ENCODE measurements at places on chromosomes 12 and 14.

- DNase-seq, result no peak
These were observed 56.9 kb downstream of the TESC start for GRCh38 chr12:117042171-117042842.

- no peak for DNase-seq
These were observed 22.1 kb downstream of the DMAC2L start for GRCh38 chr14:50334211-50334610.

DNA sequence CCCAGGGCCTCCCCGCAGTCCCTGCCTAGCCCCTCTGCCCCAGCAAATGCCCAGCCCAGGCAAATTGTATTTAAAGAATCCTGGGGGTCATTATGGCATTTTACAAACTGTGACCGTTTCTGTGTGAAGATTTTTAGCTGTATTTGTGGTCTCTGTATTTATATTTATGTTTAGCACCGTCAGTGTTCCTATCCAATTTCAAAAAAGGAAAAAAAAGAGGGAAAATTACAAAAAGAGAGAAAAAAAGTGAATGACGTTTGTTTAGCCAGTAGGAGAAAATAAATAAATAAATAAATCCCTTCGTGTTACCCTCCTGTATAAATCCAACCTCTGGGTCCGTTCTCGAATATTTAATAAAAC lies 2.2 kb downstream of the HOXC6 start:
- no peak for DNase-seq

- no peak for DNase-seq
These were observed 98.8 kb downstream of the DACT1 start for GRCh38 chr14:58736606-58737005.

GRCh38 chr14:72599579-72600470 lies 294.1 kb downstream of the DPF3 start:
- DNase-seq, result no peak

DNA sequence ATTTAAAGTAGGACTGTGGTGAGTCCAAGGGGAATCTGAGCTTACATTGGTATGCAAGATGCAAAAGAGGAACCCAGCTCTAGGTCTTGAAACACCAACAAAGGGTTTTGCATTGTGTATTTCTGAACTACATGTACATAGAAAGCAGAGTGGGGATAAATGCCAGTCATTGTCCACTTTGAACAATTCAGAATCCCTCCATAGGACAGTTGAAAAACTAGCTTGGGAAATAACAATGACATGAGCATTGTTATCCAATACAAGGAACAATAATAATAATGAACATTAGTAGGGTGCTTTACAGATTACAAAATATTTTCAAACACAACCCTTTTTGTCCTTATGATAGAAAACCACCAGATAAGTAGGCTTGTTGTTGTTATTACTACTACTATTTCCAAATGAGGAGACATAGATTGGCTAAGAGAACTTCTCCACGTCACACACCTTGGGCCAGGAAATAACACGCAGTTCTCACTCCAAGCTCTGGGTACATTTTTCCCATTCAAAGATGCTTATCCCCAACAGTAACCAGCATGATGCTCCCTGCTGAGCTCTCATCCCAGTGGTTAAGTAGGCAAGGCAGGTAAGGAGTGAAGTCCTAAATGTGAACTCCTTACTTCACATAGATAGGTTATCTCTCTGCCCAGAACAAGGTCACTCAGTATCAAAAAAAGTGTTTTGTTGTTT lies 51.7 kb upstream of the RASSF8 start:
- no peak for DNase-seq

DNA sequence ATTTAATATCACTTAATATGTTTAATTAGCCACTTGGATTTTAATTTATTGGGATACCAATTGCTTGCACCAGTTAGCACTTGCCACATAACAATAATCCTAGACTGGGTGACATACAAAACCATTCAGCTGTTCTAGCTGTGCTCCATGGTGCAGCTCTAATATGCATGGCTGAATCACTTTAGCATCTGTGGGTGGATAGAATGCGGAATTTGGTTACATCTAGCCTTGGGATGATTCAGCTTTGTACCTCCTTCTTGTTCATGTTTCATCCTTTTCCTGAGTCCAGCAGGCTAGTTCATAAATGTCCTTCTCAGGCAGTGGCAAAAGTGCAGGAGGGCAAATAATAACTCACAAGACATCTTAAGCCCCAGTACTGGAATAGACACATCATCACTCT lies 1263.0 kb downstream of the LRFN5 start:
- no peak for DNase-seq

- DNase-seq, result no peak
These were observed 37.7 kb downstream of the CCDC177 start for GRCh38 chr14:69536971-69537370.

DNA sequence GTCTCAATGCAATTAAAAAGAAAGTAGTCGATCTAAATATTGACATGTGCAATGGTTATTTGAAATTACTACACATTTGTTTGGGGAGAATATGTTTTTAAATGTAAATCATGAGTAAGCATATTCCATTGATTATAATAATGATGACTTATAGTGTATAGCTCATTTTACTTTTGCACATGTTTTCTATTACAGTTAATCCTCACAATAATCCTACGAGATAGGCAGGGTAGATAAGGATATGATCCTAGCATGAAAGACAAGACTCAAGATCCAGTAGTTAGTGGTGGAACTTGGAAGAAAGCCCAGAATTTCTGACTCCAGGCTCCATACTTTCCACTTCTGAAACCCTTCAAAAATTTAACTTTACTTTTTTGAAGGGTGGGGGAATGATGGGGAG lies 94.0 kb downstream of the NAV3 start:
- DNase-seq, result no peak

- DNase-seq, result no peak
These were observed 31.5 kb downstream of the TIMELESS start for GRCh38 chr12:56417739-56418138.

DNA sequence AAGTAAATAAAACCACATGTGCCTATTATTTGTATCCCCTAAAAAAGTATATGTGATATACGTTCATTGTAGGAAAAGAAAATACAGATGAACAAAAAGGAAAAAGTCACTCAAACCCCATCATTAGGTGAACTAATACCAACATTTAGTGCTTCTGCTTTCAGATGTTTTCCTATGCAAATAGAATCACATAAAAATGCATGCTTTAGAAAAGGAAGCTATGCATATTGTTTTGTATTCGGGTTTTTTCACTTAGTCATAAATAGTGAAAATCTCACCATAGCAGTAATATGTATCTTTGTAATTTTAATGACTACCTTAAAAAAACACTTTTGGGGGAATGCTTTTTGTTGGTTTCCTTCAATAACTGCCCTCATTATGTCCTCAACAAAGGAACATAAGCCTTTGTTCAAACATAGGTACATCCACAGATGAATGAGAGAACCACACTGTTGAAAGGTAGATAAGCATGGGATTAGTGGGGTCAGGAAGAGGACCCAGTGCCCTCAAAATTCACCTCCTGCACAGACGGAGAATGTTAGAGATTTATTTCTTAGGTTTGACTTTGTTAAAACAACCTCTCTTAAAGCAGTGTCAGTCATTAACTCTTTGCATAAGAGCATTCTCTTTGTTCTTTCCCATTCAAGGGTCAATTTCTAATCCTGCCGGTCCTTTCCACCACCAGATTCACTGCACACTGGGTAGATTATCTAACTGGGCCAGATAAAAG lies 6.5 kb downstream of the AMDHD1 start:
- DNase-seq, result no peak

- DNase-seq, result no peak
These were observed 2.2 kb downstream of the LRFN5 start for GRCh38 chr14:41608681-41609390.

GRCh38 chr12:48781750-48782456 lies 7.0 kb downstream of the ADCY6 start:
- no peak for DNase-seq

DNA sequence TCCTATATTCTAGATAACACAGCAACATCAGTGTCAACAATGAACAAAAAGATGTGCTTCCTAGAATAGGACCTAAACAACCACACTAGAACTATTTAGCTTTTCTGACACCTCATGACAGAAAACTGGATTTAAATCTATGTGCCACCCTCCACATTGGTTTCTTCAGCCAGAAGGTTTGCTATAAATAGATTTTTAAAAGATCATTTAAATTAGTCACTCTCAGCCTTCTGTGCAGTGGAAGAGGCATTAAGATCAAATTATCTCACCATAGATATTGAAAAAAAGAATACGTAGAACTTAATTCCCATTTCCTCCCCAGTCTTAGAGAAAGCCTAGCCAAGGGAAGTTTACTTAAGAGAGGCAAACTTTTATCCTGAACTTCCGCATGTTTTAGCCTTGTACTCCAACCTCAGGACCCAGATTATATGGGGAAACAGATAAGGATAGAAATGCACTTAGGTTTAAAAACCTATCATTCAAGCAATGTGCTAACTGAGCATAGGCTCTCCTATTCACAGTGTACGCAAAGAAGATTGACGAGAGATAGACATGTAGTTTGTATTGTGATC lies 59.6 kb downstream of the NELL2 start:
- DNase-seq, result no peak

DNA sequence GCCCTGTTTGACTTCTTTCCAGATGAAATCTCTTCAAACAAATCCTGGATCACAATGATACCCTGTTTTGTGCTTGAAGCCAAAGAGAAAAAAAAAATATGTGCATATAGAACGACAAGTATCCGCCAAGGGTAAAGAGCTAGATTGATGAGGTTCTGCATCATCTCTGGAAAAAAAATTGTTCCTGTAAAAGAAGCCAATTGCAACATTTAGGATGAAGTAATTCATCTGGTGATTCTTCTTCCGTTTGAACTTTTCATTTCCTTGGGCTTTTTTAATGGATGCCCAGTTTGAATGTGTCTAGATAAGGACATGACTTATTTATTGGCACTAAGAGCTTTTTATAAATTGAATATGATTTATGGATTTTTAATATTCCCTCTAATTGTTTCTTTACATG lies 38.1 kb upstream of the NPAS3 start:
- DNase-seq, result no peak

DNA sequence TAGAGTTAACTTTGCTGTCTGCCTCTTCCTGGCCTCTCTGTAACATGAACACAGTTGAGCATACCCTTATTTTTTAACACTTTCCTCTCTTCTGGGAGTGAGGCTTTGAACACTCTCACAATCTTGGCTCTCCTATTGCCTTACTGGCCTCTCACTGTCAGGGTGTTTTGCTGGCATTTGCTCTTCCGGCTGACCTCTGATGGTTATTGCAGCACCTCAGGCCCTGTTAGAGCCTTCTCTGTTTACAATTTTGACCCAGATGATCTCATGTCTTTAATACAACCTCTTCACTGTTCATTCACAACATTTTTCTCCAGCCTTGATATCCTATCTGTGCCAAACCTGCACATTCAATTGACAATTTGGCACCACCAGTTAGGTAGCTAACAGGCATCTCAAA lies 357.8 kb upstream of the USP15 start:
- DNase-seq, result no peak

- no peak for DNase-seq
These were observed 347.3 kb downstream of the GLT1D1 start for GRCh38 chr12:129200576-129200975.

DNA sequence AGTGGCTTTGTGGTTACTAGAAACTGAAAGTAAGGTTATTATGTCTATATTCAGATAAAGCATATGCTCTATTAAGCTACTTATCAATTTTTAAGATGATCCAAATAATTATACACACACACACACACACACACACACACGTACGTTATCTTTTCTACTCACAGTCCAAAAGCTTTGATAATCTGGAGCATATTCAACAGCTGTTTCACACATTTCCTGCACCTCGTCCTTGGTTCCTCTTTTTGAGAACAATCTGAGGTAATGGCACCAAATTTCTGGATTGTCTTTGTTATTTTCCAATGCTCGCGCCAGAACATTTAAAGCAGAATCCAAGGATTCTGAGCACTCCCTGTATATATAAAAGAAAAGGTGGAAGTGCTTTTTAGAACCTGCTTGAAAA lies 37.5 kb downstream of the ZFC3H1 start:
- no peak for DNase-seq

GRCh38 chr12:132385923-132386751 lies 56.7 kb upstream of the GALNT9 start:
- no peak for DNase-seq

DNA sequence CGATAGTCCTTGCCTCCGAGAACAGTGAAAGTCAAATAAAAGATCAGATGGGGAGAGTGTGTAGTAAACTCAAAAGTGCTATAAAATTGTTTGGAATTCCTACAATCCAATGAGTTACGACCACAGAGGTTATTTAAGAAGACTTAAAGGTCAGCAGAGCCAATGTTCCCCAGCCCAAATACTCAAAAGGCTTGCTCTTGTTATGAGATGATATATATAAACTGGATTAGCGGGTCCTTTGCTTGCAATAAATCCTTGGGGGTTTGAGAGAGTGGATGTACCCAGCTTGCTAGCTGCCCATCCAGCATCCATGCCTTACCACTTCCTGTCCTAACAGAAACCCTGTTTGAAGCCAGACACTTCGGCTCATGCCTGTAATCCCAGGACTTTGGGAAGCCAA lies 29.0 kb upstream of the MED13L start:
- no peak for DNase-seq

DNA sequence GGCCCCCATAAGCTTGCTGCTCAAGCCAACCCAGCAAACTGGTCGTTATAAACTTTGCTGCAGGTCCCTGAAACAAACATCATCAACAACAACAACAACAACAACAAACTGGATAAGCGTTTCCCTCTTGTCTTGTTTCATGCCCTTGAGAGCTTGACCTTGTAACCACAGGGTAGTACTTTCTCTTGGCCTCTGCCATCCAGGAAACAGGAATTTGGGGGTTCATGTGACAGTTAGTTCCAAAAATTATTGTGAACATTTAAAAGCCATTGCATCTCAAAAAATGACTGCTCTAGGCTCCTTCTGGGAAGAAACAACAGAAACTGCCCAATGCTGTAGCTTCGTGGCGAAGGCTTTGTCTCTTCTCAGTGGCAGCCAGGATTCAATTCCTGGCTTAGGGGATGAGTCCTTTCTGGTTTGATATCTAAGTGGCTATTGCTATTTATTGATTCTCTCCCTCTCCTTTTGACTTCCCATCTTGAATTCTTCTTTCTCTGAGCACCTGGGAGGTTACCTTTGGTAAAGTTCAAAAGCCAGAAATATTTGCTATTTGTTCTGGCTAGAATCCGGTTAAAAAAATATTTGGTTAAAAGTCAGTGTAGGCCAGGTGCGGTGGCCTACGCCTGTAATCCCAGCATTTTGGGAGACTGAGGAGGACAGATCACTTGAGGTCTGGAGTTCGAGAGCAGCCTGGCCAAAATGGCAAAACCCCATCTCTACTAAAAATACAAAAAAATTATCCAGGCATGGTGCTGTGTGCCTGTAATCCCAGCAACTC lies 52.0 kb upstream of the CPM start:
- DNase-seq, result no peak

GRCh38 chr14:40727107-40727506 lies 879.6 kb upstream of the LRFN5 start:
- no peak for DNase-seq

- DNase-seq, result no peak
These were observed 4.4 kb downstream of the BDKRB1 start for GRCh38 chr14:96260341-96260821.

- DNase-seq, result no peak
These were observed 163.6 kb upstream of the DYRK2 start for GRCh38 chr12:67484791-67485480.

DNA sequence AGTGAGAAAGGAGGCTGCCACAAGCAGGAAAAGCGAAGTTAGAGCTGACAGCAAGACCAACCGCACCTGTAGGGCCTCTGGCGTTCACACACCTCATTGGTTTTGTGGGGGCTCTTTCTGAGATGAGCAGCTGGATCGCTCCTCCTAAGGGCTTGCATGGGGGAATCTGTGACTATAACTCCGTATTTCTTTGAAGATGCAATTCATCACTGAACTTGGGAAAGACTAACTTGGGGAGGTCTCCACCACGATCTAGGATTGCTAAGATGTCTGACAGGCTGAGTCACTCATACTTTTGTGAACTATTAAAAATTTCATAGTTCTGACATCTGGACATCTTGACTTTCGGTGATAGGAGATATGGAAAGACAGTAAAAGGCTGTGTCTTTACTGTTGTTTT lies 173.6 kb downstream of the ETV6 start:
- no peak for DNase-seq

Data from activated gamma-delta T cell treated with anti-CD3 and anti-CD28 coated beads, Interleukin-2, amount 50 U/mL, for 16 hours (primary cell).